Spleen (tissue), 13 donors: ENCODE measurements at places on chromosomes 16 and 17. TPM values are rescaled to one million over a fixed set of nuclear protein-coding genes. Genes with fewer than 3 reads are reported as not detected.

Gene SMARCE1
- polyA plus RNA-seq = 79.6 TPM

Gene RPH3AL
- polyA plus RNA-seq = 27.1 TPM

Gene PRR29
- 0.73 TPM for polyA plus RNA-seq

DNA sequence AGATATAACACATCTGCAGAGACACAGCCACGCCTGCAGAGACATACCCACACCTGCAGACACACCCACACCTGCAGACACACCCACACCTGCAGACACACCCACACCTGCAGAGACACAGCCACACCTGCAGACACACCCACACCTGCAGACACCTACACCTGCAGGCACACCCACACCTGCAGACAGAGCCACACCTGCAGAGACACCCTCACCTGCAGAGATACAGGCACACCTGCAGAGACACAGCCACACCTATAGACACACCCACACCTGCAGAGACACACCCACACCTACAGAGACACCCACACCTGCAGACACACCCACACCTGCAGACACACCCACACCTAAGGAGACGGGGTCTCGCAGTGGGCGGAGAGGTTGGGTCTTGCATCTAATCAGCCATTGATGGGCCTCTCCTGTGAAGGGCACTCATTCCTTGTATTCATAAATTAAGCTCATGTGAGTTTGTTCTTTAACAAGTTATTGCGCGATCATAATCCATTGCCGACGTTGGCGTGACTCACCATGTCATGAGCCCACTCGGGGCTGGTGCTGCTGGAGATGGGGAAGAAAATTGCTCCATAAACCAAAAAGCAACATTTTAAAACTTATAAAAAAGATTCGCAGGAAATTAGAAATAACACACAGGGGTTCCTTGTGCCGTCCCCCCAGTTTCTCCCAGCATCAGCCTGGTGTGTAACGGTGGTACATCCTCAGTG lies 28.9 kb upstream of the CDH15 start:
- peak; percentile 19 for DNase-seq

DNA sequence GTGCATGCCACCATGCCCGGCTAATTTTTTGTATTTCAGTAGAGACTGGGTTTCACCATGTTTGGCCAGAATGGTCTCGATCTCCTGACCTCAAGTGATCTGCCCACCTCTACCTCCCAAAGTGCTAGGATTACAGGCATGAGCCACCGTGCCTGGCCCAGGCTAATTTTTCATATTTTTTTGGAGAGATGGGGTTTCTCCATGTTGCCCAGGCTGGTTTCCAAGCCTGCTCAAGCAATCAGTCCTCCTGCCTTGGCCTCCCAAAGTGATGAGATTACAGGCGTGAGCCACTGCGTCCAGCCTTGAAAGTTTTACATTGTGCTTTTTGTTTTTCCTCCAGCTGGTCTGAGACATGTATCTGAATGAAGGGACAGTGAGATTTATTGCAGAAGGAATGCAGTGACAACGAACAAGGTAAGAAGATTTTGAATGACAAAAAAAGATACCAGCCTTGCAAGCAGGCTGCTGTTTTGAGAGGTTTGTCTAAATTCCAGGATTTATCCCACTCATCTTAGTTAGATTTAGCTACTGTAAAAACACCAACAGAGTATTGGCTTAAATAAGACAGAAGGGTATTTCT lies 3.4 kb upstream of the ENGASE start:
- peak; percentile 12 for DNase-seq

DNA sequence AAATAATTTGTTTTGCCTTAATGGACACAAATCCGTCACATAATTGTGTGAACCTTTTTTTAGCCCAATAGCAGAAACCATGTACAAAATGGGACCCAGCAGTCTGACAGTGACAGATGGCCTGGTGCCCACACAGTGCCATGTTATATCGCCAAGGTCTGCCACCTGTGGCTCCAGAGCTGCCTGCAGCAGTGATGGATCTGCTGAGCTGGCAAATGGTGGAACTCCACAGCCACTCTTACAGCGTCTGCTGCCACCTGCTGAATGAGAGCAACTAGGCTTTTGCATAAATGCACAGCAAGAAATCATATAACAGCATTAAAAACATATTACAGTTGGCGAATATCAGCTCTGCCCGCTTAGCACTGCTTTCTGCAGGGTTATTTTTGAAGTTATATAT lies 59.4 kb downstream of the NUP93 start:
- DNase-seq = no peak

- DNase-seq = no peak
These were observed 1561.3 kb upstream of the GOT2 start for GRCh38 chr16:60295451-60295850.

Gene HBA2
- polyA plus RNA-seq = 5,765 TPM

GRCh38 chr17:74833501-74834377 lies 25.9 kb downstream of the GRIN2C start:
- DNase-seq = peak; percentile 86

DNA sequence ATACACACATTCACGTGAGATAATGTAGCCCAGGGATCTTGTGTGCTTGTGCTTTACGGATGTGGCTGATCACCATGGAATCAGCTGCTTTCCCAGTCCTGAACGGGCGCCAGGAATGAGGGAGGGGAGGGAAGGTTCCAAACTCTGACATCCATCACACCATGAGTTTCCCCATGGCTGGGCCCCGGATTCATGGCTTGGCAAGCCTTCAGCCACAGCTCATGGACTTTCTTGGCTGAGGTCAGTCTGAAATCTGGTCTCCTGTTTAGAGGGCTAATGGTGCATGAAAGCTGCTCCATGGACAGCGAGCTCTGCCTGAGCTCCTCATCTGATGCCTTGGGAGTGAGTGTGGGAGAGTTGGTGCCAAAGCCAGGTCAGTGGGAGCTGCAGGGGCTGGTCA lies 767.6 kb upstream of the EEF2KMT start:
- no peak for DNase-seq

GRCh38 chr17:7047566-7047965 lies 3.7 kb upstream of the SLC16A11 start:
- no peak for DNase-seq

DNA sequence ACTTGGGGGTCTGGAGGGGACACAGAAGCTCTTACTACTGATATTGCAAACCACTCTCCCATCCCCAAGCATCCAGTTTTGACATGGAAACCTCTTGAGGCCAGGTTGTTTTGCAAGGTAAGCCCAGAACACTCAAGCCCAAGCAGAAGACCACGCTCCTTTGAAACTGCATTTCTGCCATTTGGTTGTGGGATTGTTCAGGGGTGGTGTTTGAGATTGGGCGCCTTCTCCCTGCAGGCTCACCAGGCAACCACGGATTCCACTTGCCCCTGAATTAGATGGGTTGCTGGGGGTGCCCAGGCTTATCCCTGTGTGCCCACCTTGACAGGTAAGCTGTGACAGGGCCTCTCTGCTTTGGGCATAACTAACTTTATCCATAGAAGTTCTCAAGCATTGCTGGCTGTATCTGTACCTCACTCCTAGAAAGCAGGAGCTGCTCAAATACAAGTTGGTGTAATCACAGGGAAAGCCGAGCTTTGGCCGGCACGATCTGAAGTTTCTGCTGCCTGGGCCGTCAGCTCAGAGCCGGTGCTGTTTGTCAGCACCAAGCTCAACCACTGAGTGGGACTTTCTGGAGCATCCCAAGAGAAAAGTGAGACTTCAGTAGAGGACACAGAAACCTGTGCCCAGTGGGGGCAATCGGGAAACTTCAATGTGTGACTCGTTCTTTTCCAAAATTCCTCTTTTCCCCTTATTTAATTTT lies 93.6 kb downstream of the CYLD start:
- DNase-seq = no peak

DNA sequence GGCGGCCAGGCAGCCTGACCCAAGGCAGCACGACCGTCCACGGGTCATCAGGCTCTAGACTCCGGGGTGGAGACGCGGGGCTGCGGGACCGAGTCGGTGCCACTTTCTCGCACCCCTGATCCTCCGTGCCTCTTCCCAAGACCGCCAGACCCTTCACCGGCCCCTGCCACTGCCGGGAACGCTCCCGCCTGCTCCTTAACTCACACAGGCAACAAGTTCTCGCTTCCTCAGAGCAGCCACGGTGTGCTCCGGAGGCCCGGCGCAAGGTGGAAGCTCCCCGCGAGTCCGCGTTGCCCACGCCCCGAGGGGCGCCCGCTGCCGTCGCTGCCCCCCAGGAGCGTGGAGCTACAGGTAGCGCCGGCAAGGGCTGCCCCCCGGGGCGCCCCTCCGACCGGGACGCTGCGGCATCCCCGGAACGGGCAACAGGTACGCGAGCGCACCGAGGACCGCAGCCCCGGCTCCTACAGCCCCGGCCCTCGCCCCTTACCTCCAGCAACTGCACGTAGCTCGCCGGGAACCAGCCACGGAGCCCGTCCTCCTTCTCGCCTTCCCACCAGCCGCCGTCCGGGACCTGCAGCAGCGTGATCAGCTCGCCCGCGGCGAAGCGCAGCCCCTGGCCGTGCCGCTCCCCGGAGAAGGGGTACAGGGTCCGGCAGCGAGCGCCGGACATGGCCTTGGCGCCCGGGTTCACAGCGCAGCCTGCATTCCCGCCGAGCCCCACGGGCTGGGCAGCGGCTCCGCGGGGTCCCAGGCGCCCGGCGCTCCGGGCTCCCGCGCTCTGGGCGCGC lies 491 bp downstream of the GAS7 start:
- peak; percentile 81 for DNase-seq

DNA sequence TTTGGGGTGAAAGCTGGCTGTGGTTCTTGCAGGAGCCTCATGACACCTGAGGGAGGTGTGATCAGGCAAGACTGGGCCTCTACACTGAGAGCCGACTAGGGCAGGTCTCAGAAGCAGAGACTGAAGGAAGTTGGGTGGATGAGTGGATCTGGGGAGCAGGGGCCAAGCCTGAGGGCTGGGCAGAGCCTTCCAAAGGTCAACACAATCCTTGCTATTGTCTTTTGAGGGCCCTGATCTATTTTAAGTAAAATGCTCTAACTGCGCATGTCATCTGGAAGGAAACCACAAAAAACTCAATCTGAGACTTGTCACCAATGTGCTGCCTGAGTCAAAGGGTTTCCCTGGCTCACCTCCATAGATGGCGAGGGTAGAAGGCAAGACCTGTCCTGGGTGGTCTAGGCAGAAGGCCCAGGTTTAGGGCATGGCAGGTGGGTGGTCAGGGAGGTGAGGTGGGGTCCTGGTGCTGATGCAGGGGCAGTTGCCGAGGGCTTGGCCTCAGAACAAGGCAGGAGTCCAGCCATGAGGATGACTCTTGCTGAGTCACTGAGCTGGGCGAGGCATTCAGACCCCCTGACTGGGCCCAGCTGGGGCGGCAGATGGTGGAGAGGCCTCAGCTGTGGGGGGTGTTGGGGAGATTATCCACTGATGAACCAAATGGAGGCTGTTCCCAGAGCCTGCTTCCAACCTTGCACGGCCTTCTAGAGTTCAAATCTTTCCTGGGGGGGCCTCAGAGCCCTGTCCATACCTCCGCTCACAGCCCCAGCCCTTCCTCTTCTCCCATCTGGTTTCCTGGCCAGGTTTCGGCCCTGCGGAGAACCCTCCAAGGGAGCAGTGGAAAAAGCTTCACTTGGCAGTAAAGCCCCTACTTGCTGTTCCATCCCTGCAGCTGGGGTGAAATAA lies 5.1 kb downstream of the MVP start:
- no peak for DNase-seq

DNA sequence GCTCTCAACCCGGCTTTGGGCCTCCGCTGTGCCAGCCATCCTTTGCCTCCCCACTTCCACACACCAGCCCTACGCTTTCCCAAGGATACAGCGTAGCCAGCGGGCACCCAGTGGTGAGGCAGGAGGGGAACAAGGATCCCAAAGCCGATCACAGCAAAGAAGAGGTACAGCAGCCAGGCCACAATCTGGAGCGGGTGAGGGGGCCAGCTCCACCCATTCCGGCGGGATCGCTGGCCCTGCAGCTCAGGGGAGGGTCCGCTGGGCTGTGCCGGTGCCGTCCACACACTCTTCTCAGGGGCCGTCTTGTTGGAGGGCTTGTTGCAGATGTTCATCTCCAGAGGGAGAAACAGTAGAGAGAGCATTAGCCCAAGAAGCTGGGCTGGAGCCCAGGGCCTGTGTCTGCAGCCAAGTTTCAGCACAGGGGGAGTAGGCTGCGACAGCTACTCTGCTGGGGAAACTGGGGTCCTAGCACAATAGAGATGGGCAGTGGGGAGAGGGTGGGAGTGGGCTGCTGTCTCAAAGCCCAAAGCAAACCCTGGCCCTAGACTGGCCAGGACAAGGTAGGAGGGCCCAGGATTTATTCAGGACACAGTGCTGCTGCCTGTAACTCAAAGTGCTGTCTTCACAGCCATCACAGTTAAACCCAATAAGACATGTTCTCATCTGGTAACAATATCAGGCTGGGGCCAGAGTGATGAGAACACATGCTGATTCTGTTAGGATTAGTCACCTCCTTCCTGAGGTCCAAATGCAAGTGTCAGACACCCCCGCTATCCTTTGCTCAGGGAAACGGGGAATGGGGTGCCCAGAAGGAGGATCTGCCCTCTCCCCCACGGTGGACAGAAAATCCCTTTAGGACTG lies 9.9 kb downstream of the ZDHHC1 start:
- DNase-seq = no peak

DNA sequence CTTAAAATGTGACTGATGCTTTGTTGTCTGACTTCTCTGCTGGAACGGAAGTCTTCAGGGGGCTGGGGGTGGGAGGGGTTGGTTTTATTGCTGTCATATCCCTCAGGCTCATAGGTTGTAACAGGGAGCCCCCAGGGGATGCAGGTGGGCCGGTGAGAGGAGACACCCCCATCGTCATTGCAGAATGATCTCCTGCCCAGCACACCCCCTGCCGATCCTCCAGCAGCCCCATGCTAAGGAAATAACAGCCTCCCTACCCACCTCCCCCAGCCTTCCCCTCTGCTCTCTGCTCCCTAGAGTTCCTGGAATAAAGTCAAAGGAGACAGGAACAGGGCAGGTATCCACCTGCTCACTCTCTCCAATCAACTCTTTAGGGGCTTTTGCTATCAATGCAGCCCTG lies 270.1 kb upstream of the TNRC6C start:
- no peak for DNase-seq

GRCh38 chr17:15944759-15945526 lies at the start of gene ADORA2B:
TSS of gene ADORA2B (plus strand) at chr17:15945130. CDS start at chr17:15945249, 119 bp downstream.
- peak; percentile 85 for DNase-seq

DNA sequence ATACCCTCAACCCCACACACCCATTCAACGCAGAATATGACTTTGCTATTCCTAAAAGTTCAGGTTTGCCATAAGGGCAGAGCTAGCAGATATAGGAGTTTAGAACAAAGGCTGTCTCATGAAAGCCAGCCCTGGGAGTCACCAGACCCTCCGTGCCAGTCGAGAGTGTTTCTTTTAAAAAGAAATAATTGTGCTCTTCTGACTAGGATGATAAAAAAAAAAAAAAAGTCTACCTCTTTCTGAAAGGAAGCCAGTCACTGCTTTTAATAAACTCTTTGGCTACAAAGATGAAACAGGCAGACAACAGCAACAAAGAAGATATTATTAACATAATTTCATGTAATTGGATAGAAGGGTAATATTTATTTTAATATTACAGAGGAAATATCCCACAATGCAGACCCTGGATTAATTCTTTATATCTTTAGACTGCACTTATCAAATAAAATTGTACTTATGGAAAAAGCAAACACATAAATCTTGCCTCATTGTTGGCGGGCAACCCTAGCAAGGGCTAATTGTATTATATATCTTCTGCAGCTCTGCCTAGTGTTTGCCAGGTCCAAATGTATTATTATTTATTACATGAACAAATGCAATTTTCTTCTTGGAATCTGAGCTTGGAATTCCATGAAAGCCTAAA lies 277.5 kb upstream of the DYNLRB2 start:
- no peak for DNase-seq
